Suprapubic skin (tissue), 4 donors: ENCODE measurements at places on chromosomes 2 and 18. TPM values are rescaled to one million over a fixed set of nuclear protein-coding genes. Genes with fewer than 3 reads are reported as not detected.

Gene NDUFS1
- total RNA-seq = 74.2 TPM

Gene POTEI
- total RNA-seq = not detected

Gene PSMG2
- 70.4 TPM for total RNA-seq

Gene CNGA3
- not detected for total RNA-seq

- no peak for DNase-seq
- H3K4me1 ChIP-seq = no peaks in the 10 kb centered on the region
- H3K27me3 ChIP-seq = no peaks in the 10 kb centered on the region
- no peak overlapping the region for H3K4me3 ChIP-seq
These were observed 142.7 kb downstream of the FIGN start for GRCh38 chr2:163592954-163593622.

- no peaks in the 10 kb centered on the region for H3K4me1 ChIP-seq
- DNase-seq = no peak
- no peaks in the 10 kb centered on the region for H3K36me3 ChIP-seq
- H3K27me3 ChIP-seq = no peaks in the 10 kb centered on the region
- H3K27ac ChIP-seq = no peak overlapping the region
- H3K4me3 ChIP-seq = no peak overlapping the region
These were observed 55.4 kb upstream of the COL5A2 start for GRCh38 chr2:189234991-189235390.

DNA sequence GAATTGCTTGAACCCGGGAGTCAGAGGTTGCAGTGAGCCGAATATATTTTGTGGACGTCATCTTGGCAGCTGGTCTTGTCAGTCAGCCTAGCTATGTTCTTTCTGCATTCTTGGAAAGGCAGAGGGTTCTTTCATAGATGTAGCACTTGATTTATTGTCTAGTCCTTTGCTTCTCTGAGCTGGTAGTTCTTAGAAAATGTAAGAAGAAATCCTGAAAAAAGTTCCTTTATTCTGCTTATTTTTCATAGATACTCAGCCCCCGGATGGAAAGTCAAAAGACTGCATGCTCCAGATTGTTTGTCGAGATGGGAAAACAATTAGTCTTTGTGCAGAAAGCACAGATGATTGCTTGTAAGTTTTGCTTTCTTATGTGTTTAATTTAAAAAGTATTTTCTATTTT lies 21.3 kb downstream of the PLEKHB2 start:
- H3K4me1 ChIP-seq = no peaks in the 10 kb centered on the region
- H3K4me3 ChIP-seq = no peak overlapping the region
- H3K27ac ChIP-seq = no peak overlapping the region
- H3K27me3 ChIP-seq = no peaks in the 10 kb centered on the region
- H3K36me3 ChIP-seq = peaks cover 75% of the 10 kb centered on the region

GRCh38 chr2:98078701-98079100 lies 8.3 kb upstream of the VWA3B start:
- no peaks in the 10 kb centered on the region for H3K36me3 ChIP-seq
- peaks cover 7% of the 10 kb centered on the region for H3K27me3 ChIP-seq
- H3K4me1 ChIP-seq = no peaks in the 10 kb centered on the region
- H3K4me3 ChIP-seq = no peak overlapping the region

- no peak overlapping the region for H3K27ac ChIP-seq
- DNase-seq = no peak
- H3K27me3 ChIP-seq = peaks cover 3% of the 10 kb centered on the region
- H3K4me3 ChIP-seq = no peak overlapping the region
These were observed 46.3 kb upstream of the LTBP1 start for GRCh38 chr2:32900246-32900973.

DNA sequence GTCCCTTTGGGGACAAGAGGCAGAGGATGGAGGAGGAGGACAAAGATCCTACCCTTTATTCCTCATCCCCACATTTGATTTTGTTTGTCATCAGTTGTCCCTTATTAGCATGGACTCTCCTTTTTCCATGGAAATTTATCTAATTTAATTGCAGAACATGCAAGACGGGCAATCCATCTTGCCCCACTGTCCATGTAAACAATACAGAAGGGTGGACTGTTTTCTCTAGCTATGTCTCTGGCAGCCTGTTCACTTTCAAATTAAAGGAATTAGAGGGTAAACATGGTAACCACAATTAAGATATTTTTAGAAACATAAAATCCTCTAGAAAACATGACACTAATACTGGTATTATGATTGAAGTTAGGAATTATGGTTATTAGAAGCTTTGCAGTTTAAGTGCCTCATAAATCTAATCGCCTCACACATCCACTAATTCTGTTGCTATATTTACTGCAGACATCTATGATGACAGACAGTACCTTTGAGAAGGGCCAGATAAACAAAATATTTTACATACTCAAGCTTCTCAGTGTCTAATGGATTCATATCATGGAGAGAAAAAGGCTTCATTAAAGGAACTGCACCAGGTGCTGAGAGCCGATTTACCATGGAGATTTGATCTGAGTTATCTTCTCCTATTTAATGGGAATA lies 215.5 kb downstream of the LNPK start:
- no peak overlapping the region for H3K4me3 ChIP-seq
- DNase-seq = no peak
- no peak overlapping the region for H3K27ac ChIP-seq
- no peaks in the 10 kb centered on the region for H3K4me1 ChIP-seq
- H3K27me3 ChIP-seq = no peaks in the 10 kb centered on the region

- DNase-seq = peak; percentile 57
- no peak overlapping the region for H3K27ac ChIP-seq
- no peaks in the 10 kb centered on the region for H3K27me3 ChIP-seq
- peaks cover 24% of the 10 kb centered on the region for H3K36me3 ChIP-seq
- H3K4me1 ChIP-seq = peaks cover 6% of the 10 kb centered on the region
- H3K4me3 ChIP-seq = no peak overlapping the region
These were observed 44.3 kb upstream of the KLF11 start for GRCh38 chr2:9998916-9999654.
